ENCODE measurements at places on chromosomes 3 and 15.

DNA sequence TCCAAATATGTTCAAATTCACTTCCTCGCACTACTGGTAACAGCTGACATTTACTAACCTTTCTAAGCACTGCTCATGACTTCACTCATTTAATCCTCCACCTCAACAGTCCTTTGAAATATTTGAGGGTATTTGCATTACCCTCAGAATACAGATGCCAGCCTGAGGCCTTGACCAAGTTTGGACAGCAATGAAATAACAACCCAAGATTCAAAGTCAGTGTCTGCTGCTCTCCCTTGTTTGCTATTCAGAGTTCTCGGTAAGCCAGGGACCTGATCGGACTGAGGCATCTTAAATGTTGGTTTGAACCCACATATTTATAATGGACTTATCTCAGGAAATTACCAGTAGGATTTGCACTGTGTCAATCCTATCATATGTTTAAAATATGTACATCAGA is 19.9 kb upstream of the SNRK start:
- no peak for DNase-seq

GRCh38 chr3:45642731-45643152 is 46.5 kb upstream of the SACM1L start:
- DNase-seq = no peak

DNA sequence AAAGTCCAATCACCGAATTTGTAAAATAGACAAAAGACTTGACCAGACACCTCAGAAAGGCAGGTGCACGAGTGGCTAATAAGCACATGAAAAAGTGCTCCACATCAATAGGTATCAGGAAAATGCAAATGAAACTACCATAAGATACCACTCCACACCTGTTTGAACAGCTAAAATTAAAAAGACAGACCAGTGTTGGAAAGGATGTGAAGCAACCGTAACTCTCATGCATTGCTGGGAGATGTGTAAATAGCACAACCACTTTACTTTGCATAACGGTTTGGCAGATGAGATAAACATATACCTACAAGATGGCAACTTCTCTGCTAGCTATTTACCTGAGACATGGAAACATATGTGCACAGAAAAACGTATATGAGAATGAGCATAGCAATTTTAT is 56.9 kb downstream of the CADPS start:
- DNase-seq = no peak

DNA sequence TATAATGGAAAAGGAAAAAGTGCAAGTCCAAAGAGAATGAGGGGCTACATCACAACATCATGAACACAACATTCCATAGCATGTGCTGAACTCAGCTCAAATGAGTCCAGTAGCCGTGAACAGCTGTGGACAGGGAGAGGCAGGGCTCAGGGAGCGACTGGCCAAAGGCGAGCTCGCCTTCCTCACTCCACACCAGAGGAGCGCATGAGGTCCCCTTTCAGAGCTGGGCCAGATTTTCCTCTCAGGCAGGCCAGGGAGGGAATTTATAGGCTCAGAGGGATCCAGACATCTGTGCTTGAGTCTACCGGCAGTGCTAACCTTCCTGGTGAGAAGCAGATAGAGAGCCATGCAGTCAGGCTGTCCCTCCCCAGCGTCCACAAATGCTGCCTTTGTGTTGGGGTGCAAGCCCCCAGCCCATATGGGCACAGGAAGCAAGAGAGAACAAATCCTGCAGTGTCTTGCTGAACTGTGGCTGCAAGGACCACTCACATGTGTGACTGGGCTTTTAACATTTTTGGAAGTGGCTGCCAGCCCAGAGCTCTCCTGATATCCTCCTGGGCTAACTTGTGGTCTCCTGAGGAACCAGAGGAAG is 32.5 kb downstream of the ARHGEF3 start:
- DNase-seq = no peak

DNA sequence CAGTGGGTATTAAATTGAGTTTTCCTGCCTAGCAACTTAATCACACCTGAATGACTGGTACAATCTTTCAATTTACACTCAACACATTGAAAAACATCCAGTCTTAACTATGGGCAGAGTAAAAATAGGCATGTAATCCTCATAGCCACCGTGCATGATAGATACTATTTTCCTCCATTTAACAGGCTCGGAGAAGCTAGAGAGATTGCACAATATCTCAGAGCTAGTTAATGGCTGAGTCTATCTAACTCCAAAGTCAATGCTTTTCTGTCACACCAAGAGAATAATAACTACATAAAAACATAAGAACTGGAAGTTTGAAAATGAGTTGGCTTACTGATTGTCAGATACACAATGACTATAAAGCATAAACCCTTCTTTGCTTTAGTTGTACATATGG is 36.8 kb downstream of the LSAMP start:
- no peak for DNase-seq

- DNase-seq = peak; percentile 4
These were observed 72.7 kb downstream of the GSK3B start for GRCh38 chr3:120021523-120021922.

- DNase-seq = no peak
These were observed 23.7 kb downstream of the CFAP92 start for GRCh38 chr3:128969993-128970739.

DNA sequence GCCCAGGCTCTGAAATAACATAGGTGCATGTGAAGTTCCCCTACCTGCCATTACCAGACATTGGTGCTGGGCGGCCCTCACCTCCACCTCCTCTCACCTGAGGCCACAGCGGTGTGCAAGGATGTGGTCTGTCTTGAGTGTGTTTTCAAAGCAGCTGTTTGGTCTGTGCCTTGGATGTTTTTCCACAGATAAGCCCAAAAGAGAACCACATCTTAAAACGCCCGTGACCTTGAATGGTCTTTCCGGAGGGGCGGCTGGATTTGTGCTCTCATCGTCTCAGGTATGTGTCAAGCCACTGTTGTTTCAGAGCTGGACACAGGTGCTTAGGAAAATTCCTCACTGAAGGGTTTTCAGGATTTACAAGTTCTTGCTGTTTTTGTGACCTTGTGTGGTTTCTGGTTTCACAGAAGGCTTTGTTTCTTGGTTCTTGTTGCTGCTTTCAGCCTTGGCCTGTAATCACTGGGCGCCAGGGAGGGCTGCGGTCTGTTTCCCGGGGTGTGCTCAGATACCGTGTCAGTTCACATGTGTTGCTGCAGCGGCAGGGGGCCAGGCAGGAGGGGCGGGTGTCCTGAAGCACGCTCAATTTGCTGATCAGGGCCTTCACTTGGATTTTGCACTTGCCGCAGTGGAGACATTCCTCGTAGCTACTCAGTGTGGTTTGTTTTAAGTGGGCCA is 128.4 kb downstream of the IGF1R start:
- DNase-seq = no peak

GRCh38 chr3:16249336-16249735 is 15.4 kb downstream of the DPH3 start:
- DNase-seq = no peak

DNA sequence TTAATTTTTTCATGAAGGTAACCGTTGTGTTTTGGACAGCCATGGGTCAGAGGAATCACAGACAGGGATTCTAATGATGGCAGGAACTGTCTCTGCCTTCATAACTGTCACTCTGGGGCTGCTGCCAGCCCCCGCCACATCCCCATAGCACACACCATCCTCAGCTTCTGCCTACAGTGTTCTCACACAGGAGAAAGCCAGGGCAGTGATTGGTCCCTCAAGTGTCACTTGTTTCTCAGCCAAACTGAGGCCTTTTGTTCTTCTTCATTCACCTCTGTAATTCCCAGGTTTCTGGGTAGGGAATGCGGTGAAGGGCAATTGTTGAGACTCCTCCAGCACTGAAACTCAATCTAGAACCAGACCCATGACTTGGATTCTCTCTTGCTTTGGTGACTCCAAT is 65.4 kb upstream of the C3orf80 start:
- no peak for DNase-seq

GRCh38 chr3:187932530-187932929 is 187.3 kb upstream of the BCL6 start:
- no peak for DNase-seq

GRCh38 chr15:31091481-31091880 is 10.0 kb downstream of the TRPM1 start:
- peak; percentile 59 for DNase-seq

- peak; percentile 46 for DNase-seq
These were observed 774 bp upstream of the TMCO5A start for GRCh38 chr15:37933666-37934065.

DNA sequence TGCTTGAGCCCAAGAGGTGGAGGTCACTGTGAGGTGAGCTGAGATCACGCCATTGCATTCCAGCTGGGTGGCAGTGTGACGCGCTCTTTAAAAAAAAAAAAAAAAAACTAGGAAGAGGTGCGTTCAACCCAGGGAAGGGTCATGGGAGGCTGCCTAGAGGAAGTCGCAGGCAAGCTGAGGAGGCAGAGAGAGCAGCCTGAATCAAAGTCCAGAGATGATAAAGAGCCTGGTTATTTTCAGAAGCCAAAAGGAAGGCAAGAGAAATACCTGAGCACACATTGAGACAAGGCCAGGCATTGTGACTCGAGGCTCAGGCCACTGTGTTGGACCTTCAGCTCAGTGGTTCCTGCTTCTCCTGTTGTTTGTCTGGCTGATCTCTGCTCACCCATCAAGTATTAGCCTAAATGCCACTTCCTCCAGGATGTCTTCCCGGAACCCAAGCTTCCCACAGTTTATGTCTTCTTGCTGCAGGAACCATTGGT is 16.1 kb upstream of the GCNT3 start:
- no peak for DNase-seq

DNA sequence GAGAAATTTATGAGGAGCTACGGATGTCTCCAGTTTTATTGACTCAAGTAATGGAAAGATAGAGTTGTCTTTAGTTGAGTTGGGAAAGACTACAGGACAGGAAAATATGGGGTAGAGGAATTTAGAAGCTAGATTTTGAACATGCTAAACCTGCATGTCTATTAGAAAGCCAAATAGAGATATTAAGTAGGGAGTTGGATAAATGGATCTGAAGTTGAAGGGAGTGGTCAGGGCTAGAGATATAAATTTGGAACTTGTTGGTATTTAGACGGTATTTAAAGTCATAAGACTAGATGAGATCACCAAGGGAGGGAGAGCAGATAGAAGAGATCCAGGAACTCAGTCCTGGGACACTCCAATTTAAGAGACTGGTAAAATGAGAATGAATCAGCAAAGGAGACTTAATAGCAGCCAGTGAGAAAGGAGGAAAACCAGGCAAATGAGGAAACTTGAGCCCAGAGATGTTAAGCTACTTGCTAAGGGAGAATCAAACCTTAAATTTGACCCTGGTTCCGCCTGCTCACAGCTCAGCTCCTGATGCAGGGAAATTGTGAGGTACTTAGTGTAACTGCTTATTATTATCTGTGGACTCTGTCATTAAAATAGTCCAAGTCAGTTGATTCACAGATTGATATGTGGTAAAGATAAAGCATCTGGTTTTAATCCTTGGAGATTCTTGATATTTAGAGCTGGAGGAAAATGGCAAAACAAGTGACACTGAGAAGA is 35.8 kb downstream of the ABI3BP start:
- DNase-seq = peak; percentile 54

DNA sequence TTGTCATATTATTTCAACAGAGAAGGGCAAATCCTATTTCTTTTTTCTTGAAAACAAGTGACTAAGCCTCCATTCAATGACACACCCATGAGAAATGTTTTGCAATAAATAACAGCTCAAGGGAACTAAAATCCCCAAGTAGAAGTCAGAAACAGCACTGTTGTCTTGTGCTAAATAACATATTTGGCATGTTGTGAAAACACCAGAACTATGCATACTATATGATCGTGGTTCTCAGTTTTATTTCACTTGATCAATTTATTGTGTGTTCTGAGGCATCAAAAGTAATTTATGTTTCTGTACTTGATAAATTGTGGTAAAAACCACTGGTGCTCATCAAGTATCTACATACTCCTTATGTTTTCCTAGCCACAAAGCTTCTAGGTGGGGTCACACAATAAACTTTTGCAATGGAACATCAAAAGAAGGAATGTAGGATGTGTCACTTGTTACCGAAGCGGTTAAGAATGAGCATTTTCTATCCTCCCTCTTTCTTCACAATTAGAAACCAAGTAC is 691.7 kb upstream of the CBLB start:
- DNase-seq = peak; percentile 71

GRCh38 chr3:152386208-152386607 is 117.5 kb downstream of the MBNL1 start:
- DNase-seq = no peak

DNA sequence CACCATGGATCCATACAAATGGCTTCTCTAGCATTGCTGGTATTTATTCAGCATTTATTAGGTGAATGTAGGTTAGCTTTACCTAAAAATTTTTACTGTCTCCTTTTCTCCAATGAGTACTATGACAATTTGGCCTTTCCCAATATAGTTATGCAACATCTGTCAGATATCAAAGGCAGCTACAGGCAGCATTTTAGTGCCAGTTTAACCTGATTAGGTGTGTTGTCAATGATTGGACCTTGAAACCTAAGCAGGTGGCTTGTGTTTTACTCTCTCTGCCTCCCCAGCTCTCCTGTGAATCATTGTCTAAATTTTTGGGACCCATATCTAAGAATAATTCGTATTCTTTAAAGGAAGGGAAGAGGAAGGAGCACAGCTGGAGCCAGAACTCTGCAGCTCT is 228.9 kb downstream of the KBTBD8 start:
- DNase-seq = no peak

- no peak for DNase-seq
These were observed 1088.6 kb downstream of the TUSC7 start for GRCh38 chr3:117798221-117798620.

DNA sequence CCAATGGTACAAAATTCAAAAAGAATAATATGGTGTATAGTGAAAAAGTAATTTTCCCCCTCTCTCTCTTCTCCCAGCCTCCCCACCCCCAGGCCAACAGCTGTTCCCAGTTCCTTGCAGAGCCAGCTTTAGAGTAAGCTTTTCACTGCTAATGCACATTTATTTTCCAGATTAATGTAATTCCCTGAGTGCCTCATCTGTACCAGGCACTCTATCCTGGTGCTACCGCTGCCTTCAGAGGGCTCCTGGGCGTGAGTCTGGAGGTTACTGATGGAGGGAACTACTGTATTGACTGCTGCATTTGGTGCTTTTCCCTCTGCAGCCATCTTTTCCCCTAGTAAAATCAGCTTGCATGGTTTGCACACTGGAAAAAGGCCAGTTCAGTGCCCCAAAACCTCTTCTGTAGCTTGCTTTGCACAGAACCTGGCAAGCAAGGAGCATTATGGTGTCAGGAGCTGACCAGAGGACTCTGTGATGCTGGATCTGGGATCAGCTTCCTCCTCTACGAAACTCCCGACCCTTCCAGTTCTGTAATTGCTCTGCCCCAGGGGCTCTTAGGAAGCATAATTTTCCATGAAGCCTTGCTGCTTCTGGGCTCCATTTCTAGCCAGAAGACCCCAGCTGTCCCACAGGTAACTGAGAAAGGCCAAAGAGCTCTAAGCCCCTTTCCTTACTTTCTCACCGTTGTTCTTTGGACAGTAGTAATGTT is 8.5 kb upstream of the USP3 start:
- no peak for DNase-seq

Data from AG09309 (cell line).